ENCODE measurements at places on chromosomes 3 and 15.

- DNase-seq, result no peak
Observed at GRCh38 chr3:48243886-48244285, 3.0 kb downstream of the ZNF589 start.

DNA sequence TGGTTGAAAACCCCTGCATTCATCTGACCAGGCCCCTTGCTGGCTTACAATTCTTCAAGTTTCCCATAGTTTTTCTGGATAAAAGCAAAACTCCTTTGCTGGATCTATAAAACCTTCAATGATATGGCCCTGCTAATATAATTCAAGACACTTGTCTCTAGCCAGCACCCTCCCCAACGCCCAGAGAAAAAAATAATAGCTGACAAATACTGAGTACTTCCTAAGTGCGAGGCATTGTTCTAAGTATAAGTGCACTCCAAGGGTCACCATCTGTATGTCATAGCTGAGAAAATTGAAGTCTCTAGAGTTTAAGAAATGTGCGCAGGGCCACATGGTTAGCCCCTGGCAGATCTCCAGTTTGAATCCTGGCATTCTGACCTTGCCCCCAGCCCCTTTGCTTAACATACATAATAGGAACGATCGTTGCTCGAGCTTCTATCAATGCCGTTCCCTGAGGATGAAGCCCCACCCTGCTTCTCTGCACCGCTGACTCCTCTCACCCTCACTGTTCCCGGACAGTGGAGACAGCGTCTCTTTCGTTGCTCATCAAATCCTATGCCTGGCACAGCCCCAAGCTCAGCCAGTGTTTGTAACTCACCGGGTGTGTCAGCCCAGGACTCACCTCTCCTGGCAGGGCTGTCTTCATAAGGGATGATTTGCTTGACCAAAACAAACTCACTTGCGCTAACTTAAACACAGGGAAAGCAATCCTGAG, 377.1 kb upstream of the PROK2 start:
- DNase-seq, result peak; percentile 44

GRCh38 chr3:45223889-45224727, 2.0 kb downstream of the TMEM158 start:
- no peak for DNase-seq

DNA sequence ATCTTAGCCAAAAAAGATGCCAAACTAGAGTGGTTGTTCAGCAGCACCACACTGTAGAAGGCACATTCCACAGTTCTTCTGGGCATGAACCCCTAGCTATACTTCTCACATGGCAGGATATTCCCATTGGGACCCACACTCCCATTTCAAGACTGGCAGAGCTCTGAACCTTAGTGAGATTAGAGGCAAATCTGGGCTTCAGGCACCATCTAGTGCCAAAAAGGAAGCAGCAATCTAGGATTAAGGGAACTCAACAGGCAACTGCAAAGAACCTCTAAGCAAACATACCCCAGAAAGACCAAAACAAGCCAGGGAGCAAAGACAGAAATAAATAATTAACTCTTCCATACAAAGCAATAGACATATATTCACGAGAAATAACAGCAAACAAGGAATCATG, 66.2 kb downstream of the TAFA4 start:
- DNase-seq, result no peak

- no peak for DNase-seq
Observed at GRCh38 chr3:191257286-191257685, 58.2 kb downstream of the OSTN start.

DNA sequence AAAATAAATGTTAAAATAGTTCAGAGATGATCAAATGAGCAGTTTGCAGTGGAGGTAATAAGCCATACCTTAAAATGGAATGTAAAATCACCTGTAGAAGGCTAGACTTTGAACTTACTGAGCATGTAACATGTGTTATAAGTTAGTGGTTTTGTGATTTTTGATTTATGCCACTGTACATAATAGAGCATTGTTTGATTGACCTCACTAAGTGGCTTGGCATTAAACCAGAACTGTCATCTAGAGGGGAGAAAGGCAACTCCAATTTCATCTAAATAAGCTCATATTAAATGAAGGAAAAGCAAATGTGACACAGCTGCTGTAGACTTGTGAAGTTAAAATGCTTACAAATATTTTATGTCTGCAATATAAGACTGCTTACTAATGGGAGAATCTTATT, 387.9 kb downstream of the ZIC1 start:
- no peak for DNase-seq

DNA sequence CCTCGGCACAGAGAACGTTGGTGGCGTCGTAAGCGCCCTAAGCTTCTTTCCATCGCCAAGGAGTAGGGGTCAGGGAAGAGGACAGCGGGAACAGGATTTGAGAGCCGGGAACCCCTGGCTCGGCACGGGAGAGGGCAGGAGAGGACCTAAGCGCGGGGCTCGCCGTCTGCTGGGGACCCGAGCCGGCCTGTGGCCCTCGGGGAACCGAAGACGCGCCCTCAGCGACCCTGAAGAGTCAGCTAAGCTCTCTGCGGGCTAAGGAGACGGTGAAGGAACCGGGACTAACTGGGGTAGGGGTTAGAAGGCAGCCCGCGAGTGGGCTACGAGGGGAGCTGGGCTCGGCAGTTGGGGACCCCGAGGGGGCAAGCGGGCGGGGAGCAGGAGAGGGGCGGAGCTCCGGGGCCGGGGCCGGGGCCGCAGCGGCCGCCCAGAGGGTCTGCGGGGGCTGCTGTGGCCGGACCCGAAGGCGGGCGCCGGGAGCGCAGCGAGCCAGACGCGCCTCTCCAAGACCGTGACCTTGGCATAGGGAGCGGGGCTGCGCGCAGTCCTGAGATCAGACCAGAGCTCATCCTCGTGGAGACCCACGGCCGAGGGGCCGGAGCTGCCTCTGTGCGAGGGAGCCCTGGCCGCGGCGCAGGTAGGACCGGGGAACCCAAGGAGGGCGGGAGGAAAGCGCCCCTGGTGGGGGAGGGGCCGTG, 574 bp downstream of the CASR start:
- no peak for DNase-seq

GRCh38 chr3:134028486-134029255, 1.1 kb downstream of the SLCO2A1 start:
- no peak for DNase-seq

- no peak for DNase-seq
Observed at GRCh38 chr3:102577082-102577789, 142.4 kb downstream of the ZPLD1 start.

- DNase-seq, result no peak
Observed at GRCh38 chr3:123741041-123741511, 143.1 kb downstream of the MYLK start.

- DNase-seq, result no peak
Observed at GRCh38 chr3:183193762-183194689, 31.5 kb upstream of the LAMP3 start.

- DNase-seq, result peak; percentile 20
Observed at GRCh38 chr3:189967254-189967865, 153.3 kb downstream of the P3H2 start.

DNA sequence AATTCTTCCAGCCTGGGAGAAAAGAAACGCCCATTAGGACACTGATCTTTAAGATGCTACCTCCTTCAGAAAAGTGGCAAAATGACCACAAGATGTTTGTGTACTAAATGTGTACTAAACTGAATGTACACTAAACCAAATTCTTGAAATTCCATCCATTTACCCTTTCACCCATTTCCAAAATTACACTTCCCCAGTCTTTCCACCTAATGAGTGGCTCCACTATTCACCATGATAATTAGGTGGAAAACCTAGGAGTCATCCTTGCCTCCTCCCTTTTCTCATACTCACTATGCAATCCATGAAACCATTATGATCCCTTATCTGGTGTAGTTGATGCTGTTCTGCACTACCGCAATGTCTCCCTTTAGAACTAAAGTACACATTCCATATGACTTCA, 452.1 kb upstream of the THBS1 start:
- DNase-seq, result no peak

- DNase-seq, result no peak
Observed at GRCh38 chr3:47398228-47398627, 17.4 kb downstream of the PTPN23 start.

DNA sequence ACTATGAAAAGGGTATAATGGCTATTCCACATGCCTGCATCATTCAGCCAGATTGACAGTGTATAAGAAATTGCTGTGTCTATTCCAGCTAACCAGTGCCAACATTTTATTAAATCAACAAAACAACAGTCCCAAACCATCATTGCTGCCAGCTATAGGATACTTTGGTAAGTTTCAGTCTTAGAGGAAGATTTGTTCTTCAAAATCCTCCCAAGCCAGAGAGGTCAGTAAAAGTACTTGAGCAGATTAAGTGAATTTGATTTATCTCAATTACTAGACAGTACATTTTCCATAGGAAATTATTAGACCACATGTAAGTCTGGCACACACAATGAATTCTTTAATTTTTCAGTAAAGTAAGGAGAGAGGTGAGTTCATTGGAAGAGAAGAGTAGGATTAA, 50.7 kb downstream of the TFG start:
- DNase-seq, result no peak

- DNase-seq, result no peak
Observed at GRCh38 chr15:20346082-20346805, 195.4 kb downstream of the GOLGA6L6 start.

DNA sequence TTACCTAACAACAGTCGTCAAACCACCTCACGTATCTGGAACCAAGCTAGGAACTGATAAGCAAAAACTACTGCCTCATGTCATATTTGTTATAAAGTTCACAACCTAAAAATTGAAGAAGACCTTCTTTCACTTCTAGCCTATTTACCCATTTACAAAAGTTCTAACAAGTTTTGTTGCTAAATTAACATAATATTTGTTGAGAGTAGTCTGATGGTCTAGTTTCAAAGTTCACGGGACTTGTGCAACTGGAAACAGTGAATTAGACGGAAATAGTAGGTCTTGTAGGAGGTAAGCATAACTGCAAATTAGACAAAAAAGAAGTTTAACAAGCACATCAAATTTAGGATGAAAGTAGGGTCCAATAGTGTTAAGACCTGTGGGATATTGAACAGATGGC, 51.9 kb downstream of the CCR4 start:
- DNase-seq, result no peak

- no peak for DNase-seq
Observed at GRCh38 chr15:45169608-45170480, 17.9 kb downstream of the SHF start.

DNA sequence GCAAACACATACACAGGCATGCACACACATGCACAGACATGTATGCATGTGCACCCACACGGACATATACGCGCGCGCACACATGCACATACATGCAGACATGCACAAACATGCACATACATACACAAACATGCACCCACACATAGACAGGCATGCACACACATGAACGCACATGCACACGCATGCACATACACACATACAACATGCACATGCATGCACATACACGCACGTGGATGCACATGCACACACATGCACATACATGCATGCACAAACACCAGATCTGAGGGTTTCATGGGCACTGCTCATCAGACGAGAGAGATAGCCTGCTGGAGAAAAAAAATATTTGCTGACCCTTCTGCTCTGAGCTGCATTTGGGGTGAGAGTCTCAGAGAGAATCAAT, 31.7 kb upstream of the NTRK3 start:
- no peak for DNase-seq

- no peak for DNase-seq
Observed at GRCh38 chr3:130741946-130742610, 4.6 kb downstream of the PIK3R4 start.

DNA sequence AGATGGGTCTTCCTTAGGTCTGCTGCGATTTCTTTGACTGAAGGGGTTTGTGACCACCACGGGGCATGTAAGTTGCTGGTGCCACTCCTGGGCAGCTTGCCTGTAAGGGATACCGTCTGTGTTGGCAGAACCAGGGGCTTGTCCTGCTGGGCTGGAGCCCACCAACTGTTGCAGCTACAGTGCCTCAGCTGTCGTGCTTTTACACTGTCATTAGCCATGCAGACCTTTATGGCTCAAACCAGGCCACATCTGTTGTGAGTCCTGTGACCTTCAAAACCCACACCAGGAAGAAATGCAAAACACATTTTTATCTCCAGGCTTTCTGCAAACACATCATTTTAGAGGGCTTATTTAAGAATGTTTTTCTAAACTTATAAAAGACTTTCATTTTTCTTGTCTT, 168.7 kb downstream of the PTPRG start:
- DNase-seq, result no peak

- DNase-seq, result peak; percentile 44
Observed at GRCh38 chr3:197028728-197029510, 698 bp downstream of the MELTF start.

- DNase-seq, result no peak
Observed at GRCh38 chr3:41173926-41174885, 25.1 kb upstream of the CTNNB1 start.

DNA sequence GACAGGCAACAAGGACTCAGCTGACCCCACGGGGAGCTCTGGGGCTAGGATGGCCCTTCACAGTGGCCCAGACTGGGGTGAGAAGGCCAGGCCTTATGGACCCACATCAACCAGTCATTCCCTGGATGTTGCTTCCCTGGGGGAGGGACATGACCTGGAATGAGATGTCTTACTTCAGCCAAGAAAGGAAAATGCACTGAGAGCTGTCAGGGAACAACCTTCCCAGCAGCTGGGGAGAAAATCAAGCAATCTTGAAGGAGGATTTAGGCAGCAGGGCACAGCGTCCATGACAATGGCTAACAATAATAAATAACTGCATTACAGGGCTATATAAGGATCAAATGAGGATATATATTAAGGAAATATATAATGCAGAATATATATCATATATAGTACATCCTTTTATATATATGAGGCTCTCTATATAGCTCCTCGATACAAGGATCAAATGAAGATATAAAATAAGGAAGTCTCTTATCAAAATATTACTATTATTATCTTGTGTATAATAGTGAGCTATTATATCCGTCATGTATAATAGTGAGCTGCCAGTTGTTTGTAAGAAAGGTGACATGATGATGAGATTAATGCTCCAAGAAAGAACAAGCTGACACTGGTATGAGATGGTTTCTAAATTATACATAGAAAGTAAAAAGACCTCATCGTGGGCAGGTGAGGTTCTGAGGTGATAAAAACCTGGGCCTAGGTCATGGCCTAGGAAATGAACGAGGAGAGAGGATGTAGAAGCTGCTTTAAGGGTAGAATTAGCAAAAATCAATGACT, 117.8 kb upstream of the LIPC start:
- DNase-seq, result no peak

GRCh38 chr3:138946663-138947494, at the start of the genes FOXL2 and FOXL2NB:
Gene FOXL2 (minus strand): TSS chr3:138947137. CDS start chr3:138946722, 415 bp downstream.
Gene FOXL2NB (plus strand): TSS chr3:138947217. CDS start chr3:138947365, 148 bp downstream.
- DNase-seq, result no peak

GRCh38 chr3:67192466-67192865, 194.4 kb downstream of the KBTBD8 start:
- DNase-seq, result peak; percentile 46

GRCh38 chr3:166569589-166569988, 732.4 kb upstream of the BCHE start:
- DNase-seq, result no peak

- no peak for DNase-seq
Observed at GRCh38 chr15:79321876-79322275, 11.0 kb downstream of the TMED3 start.

GRCh38 chr3:73603762-73604171, 21.0 kb downstream of the PDZRN3 start:
- no peak for DNase-seq

- DNase-seq, result peak; percentile 22
Observed at GRCh38 chr3:71397046-71397445, 186.5 kb downstream of the FOXP1 start.

- DNase-seq, result no peak
Observed at GRCh38 chr3:134198414-134198813, 52.2 kb downstream of the RYK start.

- DNase-seq, result no peak
Observed at GRCh38 chr3:195692781-195693427, 27.9 kb upstream of the MUC20 start.

GRCh38 chr3:168249550-168250414, 154.1 kb upstream of the GOLIM4 start:
- peak; percentile 7 for DNase-seq
